ENCODE measurements at places on chromosomes 4 and X.

DNA sequence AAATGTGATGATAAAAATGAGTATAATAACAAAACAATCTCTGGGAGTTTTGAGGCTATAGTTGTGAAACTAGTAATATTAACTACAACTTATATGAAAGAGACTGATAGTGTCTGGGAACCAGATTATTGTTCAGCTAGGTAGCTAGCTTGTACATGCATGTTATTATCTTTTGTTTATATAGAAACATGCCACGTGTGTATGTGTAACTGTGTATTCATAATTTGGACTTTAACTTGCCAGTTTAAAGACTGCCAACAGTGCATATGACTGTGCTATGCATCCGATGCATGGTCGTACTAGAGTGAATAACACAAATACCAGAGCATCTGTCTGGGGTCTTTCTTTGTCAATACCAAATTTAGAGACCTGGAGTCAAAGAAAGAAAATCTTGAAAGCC, 92.2 kb downstream of the ADGRL3 start:
- no peak for DNase-seq

DNA sequence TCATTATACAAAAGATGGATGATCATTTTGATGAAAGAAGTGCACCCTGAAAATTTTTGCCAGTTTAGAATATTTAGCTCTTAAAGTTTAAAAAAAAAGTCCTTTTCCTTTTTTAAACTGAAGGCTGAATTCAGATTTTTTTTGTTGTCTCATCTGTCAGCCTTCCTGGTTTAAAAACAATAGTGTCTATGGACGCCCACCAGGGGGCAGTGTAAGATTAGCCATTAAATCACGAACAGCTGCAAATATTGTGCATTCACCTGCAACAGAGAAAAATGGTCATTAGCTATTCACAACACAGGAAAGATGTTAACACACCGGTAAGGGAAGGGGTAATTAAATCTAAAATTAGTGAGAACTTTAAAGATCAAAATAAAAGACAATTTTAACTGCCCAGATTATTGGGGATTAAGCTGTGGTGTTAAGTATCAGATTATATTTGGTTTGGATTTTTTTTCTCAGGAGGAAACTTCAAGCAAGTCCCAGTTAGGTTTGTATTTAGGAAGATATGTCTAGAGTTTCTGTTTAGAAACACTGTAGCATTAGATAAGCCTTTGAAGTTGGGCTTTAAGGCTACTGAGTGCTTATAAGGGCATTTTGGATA, 4.4 kb upstream of the CXorf38 start:
- peak; percentile 9 for DNase-seq

GRCh38 chr4:53800741-53801140, 209.5 kb upstream of the LNX1 start:
- DNase-seq: no peak

- DNase-seq: no peak
Measured at GRCh38 chr4:156805696-156806095, 165.9 kb downstream of the PDGFC start.

DNA sequence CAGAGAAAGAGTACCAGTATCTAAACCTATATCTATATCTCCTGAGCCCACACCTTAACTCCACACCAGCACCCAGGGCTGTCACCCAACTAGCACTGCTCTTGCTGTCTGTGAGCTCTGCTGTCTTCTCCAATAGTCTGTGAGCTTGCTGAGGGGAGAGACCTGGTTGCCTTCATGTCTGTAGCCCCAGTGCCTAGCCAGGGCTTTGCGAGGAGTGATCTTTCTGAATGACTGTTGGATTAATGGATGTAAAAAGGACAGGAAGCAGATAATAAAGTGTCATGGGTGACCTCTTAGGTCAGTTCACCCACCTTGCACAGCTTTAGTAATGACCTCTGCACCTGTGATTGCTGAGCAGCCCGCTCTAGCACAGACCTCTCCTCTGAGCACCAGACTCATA, 30.5 kb downstream of the CNGA2 start:
- no peak for DNase-seq

DNA sequence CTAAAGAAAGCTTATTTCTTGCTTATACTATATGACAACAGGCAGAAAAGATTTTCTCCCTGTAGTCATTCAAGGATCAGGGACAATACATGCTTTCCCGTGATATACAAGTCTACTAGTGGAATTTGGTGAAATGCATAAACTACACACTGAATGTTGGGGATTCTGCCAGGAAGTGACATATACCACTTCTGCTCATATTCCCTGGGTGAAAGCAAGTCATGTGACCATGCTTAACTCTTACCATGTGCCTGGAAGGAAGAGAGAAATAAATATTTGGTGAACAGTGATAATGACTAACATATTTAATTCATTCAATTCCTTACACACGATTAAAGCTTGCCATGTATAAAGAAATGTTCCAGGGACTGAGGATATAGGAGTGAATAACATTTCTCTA, 534.6 kb downstream of the PPARGC1A start:
- no peak for DNase-seq

DNA sequence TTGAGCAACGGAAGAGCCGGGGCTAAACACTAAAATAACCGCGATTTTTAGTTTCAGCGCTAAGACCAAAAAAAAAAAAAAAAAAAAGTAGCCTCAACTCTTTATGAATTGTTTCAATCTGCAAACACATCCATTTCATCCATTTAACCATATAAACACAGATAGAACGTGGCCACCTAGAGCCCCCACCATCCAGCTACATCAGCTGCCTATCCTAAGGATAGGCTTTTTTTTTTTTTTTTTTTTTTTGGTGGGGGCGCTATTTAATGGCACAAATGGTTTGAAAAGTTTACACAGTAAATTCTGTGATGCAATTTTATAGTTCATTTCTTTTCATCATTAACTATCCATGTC, 492 bp upstream of the HDAC8 start:
- no peak for DNase-seq

DNA sequence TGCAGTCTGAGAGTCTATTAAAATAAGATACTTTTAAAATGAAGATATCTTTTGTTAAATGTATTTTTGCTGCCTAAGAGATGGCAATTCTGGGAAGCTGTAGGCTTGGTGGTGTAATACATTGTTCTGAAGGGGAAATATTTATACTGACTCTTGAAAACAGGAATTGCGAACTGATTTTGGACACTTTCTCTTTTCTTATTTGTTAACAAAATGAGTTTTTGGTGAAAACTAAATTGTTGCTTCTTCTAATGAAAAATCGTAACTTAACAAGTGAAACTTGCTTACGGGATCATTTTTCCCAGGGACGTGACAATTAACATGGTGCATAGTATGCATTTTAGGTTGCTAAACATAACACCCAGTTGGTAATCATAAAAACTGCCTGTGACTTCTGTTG, 71.0 kb downstream of the RAPGEF2 start:
- DNase-seq: no peak

GRCh38 chrX:22686138-22686541, 313.6 kb upstream of the DDX53 start:
- peak; percentile 31 for DNase-seq

DNA sequence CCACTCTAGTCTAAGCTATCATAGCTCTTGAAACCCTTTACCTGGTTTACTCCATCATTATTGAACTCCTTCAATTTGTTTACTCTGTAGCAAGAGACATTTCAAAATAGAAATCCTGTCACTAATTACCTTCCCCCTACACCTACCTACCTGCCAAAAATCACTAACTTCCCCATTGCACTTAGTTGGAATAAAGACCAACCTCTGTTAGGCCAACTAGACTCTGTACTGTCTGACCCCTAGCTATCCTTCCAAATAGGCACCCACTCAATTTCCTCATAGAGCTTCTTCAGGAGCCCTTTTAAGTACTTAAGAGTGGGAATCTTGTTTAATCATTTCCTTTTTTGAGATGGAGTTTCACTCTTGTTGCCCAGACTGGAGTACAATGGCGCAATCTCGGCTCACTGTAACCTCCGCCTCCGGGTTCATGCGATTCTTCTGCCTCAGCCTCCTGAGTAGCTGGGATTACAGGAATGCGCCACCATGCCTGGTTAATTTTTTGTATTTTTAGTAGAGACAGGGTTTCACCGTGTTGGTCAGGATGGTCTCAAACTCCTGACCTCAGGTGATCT, 8.9 kb upstream of the CDKL2 start:
- DNase-seq: no peak

DNA sequence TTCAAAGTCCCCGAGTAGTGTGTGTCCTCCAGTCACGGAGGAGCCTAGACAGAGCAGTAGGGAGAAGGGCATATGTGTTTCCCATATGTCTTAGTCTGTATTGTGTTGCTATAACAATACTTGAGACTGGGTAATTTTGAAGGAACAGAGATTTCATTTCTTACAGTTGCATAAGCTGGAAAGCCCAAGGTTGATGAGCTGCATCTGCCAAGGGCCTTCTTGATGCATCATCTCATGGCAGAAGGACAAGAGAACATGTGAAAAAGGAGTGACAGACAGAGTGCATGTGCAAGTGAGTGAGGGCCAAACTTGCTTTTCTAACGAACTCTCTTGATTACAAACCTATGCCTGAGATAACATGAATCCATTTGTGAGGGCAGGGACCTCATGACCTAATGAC, 243.4 kb downstream of the ARHGAP10 start:
- no peak for DNase-seq

GRCh38 chr4:94014484-94015136, 186.1 kb downstream of the ATOH1 start:
- DNase-seq: no peak

- DNase-seq: no peak
Measured at GRCh38 chrX:22389556-22390179, 117.0 kb downstream of the CBLL2 start.

DNA sequence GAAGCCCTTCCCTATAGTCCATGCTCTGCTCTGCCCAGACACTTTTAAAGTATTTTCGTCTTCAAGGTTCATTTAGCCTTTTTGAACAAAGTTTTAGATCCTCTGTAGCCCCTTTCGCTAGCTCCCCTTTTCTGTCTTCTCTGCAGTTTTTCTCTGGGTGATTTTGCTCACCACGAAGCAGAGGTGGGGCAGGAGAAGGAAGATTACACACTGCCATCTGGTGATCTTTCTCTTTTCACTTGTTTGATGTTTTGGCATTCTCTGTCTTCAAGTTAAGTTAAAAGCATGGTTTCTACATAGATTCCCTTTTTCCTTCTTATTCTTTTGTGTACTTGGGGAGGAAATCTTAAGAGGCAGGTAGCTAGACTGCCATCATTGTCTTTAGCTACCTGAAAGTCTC, 43.9 kb downstream of the CC2D2A start:
- DNase-seq: no peak

GRCh38 chrX:81586096-81586495, 384.2 kb downstream of the SH3BGRL start:
- DNase-seq: no peak

DNA sequence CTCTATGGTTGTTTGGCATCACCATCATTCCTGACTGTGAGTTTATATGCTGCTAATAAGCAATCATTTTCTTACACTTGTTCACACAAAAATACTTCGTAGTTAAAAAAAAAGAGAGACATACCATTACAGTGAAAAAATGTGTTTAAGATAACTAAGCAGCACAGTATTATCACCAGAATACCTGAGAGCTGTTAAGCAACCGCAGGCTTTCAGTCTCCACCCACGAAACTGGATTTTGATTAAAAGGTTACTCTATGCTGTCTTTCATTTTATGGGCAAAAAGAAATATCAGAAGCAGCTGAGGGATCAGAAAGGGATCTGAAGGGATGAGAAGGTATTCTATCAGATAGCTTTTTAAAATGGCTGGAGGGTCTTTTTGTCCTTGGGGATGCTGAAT, 148.3 kb downstream of the NEK1 start:
- no peak for DNase-seq

GRCh38 chr4:15188605-15189539, 186.6 kb downstream of the CPEB2 start:
- no peak for DNase-seq

GRCh38 chrX:73561801-73562200, 1.2 kb upstream of the CHIC1 start:
- no peak for DNase-seq

- DNase-seq: no peak
Measured at GRCh38 chrX:153397256-153397960, 3.7 kb downstream of the PNMA6E start.

DNA sequence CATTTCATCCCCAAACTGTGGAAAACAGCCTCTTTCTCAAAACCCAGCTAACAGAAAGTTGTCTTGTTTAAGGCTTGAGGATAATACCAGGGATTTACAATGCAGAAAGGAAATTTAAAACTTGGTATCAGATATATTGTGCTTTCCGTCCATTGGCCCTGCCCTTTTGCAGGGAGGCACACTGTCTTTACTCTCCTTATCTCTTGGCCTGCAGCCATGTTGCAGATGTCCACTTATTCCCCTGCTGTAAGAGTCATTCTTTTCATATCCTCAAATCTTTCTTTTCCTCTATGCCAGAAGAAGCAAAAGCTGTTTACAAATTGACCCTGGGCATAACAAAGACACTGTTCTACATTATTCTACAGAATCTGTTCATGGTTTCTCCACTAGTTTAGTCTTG, 75.6 kb upstream of the DYNLT3 start:
- no peak for DNase-seq

- no peak for DNase-seq
Measured at GRCh38 chr4:172050911-172051310, 237.7 kb downstream of the GALNTL6 start.

GRCh38 chrX:94932278-94932965, 1258.4 kb downstream of the FAM133A start:
- no peak for DNase-seq

GRCh38 chr4:184680698-184681097, 31.2 kb downstream of the PRIMPOL start:
- no peak for DNase-seq

- no peak for DNase-seq
Measured at GRCh38 chr4:2615821-2616220, 79.4 kb downstream of the FAM193A start.

GRCh38 chr4:128335541-128335940, 47.9 kb upstream of the PGRMC2 start:
- DNase-seq: no peak

- no peak for DNase-seq
Measured at GRCh38 chr4:13849778-13850177, 222.3 kb upstream of the BOD1L1 start.

DNA sequence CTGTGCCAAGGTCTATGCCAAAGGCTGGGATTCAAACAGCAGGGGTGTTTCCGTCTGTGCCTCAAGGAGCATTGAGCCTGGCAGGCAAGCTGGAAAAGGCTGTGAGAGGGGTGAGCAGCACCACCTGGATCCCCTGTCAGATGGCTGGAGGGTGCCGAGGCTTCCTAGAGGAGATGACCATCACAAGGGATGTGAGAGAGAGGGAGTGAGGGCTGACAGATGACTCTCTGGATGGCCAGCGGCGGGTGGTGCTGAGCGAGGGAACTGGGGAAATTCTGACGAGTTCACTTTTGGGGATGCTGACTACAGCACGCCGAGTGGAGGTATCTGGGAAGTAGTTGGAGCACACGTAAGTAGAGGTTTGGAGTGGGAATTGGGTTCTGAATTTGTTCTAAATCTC, 22.6 kb upstream of the CYP4V2 start:
- DNase-seq: no peak

DNA sequence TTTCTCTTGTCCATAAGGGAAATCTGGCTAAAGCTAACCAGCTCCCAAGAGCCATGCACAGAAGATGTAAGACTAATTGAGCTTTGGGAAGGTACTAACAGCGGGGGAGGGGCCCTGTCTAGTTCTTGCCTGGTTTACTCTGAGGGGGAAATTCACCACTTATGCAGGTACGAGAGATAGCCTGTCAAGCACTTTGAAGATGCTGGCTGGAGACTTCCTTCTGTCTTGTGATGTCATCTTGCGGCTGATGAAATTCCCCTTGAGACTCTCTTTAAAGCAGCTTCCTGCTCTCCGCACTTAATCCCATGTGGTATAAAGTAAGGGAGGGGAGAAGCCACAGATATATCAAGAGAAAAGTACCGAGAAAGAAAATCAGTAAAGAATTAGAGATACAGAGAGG, 345.3 kb downstream of the MAPK10 start:
- no peak for DNase-seq
